ENCODE measurements at places on chromosomes 1 and 21.

DNA sequence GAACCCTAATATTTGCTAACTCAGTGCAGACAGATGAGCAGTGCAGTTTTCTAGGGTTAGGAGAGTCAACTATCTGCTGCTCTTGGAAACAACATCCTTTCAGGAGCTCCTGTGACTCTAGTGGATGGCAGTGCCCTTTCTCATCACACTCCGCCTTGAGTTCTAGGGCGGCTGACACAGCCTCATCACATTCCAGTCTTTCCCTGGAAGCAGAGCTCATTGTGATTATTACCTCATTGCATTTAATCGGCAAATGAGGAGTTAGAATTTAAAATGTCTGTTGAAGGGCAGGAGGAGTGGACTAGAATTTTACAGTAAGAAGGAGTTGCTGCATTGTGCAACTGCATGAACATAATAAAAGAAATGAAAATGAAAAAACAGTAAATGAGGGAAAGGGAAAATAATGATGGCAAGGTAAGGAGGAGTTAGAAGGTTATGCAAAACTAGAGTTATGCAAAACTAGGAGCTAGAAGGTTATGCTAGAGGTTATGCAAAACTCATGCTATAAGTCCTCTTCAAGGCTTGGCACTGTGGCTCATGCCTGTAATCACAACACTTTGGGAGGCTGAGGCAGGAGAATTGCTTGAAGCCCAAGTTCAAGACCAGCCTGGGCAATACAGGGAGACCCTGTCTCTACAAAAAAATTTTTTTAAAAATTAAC lies 6.9 kb upstream of the PTGFRN start:
- DNase-seq = peak; percentile 94

GRCh38 chr1:180528868-180529470 lies 26.6 kb upstream of the ACBD6 start:
- DNase-seq = no peak

- DNase-seq = peak; percentile 79
These were observed 92.9 kb downstream of the PIGK start for GRCh38 chr1:77126307-77126706.

DNA sequence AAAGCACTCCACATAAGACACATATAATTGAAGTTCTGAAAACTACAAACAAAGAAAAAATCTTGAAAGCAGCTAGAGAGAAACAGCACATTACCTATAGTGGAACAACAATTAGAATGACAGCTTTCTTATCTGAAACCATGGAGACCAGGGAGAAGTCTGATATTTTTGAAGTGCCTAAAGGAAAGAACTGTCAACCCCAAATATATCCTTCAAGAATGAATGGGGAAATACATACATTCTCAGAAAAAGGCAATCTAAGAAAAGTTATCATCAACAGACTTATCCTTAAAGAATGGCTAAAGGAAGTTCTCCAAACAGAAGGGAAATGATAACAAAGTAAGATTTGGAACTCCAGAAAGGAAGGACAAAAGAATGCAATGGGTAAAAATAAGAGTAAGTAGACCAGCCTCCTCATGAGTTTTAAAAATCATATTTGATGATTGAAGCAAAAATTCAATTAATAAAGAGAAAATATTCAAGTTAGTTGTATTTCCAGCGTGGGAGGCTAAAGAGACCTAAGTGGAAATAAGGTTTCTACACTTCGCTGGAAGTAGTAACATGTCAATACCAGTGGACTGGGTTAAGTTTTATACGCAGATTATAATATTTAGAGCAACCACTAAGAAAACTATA lies 170.8 kb upstream of the SAMSN1 start:
- no peak for DNase-seq

GRCh38 chr1:153478692-153479618 lies 18.5 kb upstream of the S100A7 start:
- DNase-seq = no peak

DNA sequence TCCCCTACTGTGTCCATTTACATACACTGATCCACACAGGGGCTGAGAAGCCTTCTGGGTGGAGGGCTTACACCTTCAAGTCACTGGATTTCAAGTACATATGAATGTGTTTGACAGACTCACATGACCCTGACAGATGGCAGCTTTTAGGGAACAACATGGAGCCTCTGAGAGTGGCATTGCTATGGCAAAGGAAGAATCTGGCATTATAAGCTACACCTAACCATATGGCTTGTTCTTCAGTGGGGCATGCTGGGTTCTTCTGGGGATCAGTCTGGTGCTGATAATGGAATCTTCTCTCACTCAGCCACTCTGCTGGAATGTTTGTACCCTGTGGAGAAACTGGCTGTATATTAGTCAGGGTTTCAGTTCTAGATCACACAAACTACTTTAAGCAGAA lies 68.5 kb upstream of the PDE4B start:
- DNase-seq = no peak

DNA sequence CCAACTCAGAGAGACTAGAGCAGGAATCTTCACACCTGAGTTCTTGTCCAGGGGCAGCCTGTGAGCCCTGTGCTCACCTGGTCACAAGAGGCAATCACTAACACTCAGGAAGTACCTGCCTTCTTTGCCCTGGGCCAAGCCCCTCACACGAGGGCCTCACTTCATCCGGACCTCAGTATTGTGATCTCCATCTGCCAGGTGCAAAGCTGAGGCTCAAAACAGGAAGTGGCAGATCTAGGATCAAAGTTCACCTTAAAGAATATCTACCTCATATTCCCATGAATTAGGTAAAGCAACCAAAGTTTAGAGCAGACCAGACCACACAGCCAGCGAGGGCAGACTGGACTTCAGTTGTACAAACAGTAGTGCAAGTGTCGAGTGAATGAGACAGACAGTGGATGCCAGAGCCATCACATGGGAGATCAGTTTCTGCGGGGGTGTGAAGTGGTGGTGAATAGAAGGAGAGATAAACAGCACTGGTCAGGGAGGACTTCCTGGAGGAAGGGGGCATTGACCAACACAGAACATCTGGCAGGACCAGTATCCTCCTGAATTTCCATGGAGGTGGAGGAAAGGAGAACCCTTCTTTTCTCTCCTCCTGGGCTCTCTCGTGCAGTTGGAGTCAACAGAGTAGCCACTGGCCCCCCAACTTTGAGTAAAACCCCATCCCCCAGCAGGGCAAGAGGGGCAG lies 116.6 kb upstream of the ZBTB40 start:
- no peak for DNase-seq

- DNase-seq = peak; percentile 36
These were observed 1402.0 kb downstream of the MRPL39 start for GRCh38 chr21:24205319-24205718.

- DNase-seq = no peak
These were observed 2.0 kb downstream of the RNF186 start for GRCh38 chr1:19812875-19813642.

DNA sequence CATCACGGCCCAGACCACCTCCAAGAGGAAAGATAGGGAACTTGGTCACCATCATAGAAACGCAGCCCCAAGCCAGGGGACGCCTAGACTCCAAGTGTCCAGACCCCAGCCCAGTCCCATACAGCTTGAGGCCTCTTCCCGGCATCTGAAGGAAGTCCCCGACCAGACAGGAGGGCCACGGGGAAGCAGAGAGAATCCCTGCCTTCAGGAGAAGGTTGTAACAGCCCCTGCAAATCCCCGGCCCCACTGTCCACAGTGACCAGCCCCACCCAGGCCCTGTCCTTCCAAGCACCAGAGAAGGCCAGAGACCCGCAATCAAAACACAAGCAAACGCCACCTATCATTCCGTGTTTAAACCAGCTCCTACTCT lies 1.7 kb downstream of the SLC19A1 start:
- no peak for DNase-seq

DNA sequence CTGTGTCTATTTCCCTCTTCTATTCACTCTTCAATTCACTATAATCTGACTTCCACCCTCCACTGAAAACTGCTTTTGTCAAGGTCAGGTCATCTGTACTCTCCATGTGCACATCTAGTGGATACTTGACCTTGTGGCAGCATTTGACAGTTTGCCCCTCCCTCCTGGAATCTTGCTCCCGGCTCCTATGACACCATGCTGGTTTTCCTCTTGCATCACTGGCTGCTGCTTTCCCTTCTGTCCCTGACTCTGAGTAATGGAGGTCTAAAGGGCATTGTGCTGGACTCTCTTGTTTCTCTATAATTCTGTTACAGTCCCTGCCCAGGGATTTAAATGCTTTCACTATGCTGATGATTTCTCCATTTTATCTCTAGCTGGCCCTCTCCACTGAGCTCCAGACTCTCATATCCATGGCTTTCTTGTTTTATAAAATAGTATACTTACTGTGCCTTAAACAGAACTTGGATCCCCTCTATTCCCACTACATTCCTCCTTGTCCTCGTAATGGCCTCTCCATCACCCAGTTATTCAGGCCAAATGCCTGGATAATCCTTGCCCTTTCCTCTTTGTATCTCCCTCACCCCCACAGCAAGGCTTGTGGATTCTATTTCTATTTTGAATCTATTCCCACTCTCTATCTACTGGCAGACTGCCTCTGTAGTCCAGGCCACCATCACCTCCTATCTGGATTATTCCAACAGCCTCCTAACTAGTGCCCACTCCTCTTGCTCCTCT lies 36.8 kb upstream of the PODN start:
- no peak for DNase-seq

GRCh38 chr1:162070094-162070748 lies 730 bp downstream of the NOS1AP start:
- peak; percentile 85 for DNase-seq

DNA sequence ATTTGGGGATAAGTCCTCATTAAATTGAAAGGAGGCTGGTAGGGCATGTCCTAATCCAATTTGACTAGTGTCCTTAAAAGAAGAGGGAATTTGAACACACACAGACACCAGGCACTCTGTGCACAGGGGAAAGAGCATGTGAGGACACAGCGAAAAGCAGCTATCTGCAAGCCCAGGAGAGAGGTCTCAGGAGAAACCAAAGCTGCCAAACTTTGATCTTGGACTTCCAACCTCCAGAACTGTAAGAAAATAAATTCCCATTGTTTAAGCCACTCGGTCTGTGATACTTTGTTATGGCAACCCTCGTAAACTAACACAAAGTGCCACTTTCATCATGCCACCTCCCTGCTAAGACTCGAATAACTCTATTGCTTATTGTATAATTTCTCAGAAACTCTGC lies 13.8 kb downstream of the PLA2G4A start:
- peak; percentile 94 for DNase-seq

DNA sequence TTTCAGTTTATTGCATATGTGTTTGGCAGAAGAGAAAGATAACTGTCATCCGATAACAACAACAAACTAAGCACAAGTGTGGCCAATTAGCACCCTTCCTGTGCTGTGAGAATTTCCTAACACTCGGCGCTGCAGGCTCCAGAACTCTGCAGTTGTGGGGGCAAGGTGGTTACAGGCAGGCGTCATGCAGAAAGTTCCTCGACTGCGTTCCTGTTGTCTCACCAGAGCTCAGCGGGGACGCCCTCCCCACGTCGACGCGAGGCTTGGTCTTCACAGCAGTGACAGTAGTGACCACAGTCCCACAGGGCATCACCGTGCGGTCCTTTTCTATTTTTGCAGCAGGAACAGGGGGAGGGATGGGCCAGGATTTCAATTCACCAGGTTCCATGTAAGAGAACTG lies 27.6 kb upstream of the PRDM15 start:
- DNase-seq = no peak

DNA sequence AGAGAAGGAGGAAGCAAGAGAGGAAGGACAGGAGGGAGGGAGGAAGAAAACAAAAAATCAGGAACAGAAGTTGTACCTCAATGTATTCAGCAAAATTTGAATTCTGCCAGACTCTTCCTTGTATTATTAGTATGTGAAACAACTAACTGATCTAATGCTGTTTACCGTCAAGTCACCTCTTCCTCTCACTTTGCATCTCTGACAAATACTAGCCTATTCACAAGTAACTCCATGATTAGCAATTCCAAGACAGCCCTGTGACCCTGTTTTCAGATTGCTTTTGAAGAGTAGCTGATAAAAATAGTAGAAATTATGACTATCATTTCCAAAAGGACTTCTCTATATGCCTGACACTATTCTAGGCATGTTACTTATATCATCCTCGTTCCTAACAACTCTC lies 445.4 kb downstream of the NEGR1 start:
- DNase-seq = no peak

GRCh38 chr1:67300561-67300960 lies 7.1 kb upstream of the IL12RB2 start:
- DNase-seq = no peak

All from NCI-H526 (cell line).